ENCODE measurements at places on chromosomes 11 and 22.

DNA sequence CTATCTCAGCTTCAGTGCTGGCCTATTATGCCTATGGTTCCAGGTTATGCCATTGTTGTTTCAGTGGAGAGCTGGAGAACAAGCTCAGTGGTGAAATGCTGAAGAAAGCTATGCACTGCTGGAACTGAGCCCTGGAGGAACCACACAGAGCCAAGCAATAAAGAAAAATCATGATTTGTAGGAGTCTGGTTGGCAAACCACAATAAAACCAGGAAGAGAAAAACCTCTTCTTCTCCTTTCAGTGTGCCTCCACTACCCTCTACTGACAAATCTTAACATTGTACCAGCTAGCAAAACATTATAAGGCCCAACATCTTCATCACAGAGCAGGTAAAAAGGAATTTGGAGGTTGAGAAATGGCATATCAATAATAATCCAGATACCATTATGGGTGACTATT is 5.3 kb downstream of the OR51F2 start:
- DNase-seq, result no peak

DNA sequence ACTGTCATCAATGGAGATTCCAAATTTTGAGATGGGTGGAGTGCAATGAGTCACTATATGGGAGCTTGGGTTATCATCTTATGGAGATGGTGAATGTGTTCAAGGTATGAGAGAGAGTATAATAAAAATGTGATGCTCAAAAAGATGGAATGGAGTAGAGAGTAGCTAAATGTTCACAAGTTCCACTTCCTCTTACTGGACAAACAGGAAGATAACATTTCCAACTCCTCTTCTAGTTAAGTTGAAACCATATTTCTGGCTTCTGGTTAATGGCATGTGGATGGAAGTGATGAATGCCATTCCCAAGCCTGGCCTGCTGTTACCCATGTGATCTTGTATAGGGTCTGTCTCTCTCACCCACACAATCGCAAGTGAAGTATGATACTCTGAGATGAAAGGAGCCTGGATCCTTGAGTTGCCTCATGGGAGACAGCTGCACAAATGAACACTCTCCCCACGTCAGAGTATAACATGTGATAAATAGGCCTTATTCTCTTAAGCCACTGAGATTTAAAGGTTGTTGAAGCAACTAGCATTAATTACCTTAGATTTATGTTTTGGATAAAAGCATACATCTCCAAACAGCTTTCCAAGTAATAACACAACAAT is 111.0 kb downstream of the RAB38 start:
- no peak for DNase-seq

GRCh38 chr22:47069270-47069669 is 306.8 kb downstream of the TBC1D22A start:
- no peak for DNase-seq

GRCh38 chr11:126515501-126515900 is 160.0 kb downstream of the ST3GAL4 start:
- DNase-seq, result no peak

DNA sequence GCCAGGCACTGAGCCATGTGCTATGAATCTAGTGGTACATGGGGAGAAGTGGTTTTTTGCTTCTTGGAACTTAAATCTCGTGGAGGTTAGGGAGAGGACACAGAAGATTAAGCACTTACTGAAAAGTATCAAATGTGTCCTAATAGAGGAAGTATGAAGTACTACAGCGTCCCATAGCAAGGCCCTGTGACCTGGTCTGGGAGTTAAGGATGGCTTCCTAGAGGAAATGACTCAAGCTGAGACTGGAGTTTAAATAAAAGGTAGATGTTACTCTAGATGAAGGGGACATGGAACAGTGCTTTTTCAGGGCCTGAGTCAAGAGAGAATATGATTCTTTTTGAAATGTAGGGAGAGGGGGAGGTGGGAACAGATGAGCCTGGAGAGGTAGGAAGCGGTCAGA is 202.9 kb downstream of the GRIK4 start:
- DNase-seq, result no peak
